Mesenchymal stem cell (in vitro differentiated cells and primary cell): ENCODE measurements at places on chromosomes 5 and 9.

GRCh38 chr9:113616116-113616515 is 152.6 kb downstream of the RGS3 start:
- H3K27me3 ChIP-seq = no peaks in the 10 kb centered on the region
- no peaks in the 10 kb centered on the region for H3K36me3 ChIP-seq
- DNase-seq = no peak

DNA sequence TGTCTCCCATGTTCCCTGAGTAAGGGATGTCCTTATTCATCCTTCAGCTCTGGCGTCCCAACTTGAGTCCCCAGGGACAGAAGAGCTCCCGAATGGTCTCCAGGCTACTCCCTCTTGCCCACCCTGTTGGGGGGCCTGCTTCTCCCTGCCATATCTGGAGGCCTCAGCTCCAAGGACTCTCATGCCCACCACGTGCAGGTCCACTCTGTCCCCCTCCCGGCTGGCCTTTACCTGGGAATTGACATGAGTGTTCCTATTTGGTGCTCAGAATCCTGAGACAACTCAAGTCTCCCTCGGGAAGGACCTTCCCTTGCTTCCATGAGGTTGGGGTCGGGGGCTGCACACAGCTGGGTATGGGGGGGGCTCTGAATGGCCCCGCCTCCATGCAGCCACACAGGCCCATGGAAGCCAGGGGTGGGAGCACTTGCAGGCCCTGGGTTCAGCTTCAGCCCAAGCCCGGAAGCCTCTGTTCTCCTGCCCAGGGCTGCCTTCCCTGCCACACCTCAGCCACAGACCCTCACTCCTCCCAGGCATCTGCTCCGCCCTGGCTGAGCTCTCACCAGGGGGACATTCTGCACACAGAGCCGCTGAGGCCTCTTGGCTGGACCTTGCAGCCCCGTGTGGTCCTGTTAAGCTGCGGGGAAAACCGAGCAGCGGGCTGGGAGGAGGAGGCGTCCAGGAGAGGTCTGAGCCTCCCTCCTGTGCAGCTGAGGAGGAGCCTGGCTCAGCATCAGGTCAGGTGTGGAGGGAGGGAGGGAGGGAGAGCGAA is 121.9 kb downstream of the PHF2 start:
- no peak overlapping the region for H3K4me3 ChIP-seq
- DNase-seq = no peak
- no peaks in the 10 kb centered on the region for H3K4me1 ChIP-seq
- no peaks in the 10 kb centered on the region for H3K36me3 ChIP-seq
- H3K27me3 ChIP-seq = no peaks in the 10 kb centered on the region

DNA sequence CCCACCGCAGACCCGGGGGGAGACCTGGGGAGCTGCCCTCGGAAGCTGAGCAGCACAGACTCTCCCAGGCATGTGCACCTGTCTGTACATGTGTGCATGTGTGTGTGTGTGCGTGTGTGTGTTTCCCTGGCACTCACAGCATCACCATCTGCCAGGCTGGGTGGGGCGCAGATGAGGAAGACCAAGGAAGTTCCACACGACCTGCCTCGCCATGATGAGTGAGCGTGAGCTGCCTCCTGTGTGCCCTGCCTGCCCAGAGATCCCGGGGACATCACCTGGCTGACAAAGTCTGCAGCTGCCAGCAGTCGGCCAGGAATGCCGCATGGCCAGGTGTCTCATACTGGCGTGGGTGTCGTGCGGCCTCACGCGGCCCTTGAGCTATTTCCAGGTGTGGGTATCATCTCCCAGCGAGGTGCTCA is 4.0 kb upstream of the GPSM1 start:
- H3K27me3 ChIP-seq = no peaks in the 10 kb centered on the region
- no peak overlapping the region for H3K4me3 ChIP-seq
- H3K27ac ChIP-seq = no peak overlapping the region

GRCh38 chr5:142360607-142361120 is 35.8 kb upstream of the SPRY4 start:
- no peak overlapping the region for H3K4me3 ChIP-seq
- H3K27ac ChIP-seq = peak overlapping the region; percentile 14
- H3K4me1 ChIP-seq = peaks cover 14% of the 10 kb centered on the region
- no peaks in the 10 kb centered on the region for H3K27me3 ChIP-seq
- peak; percentile 91 for DNase-seq
- no peaks in the 10 kb centered on the region for H3K36me3 ChIP-seq

DNA sequence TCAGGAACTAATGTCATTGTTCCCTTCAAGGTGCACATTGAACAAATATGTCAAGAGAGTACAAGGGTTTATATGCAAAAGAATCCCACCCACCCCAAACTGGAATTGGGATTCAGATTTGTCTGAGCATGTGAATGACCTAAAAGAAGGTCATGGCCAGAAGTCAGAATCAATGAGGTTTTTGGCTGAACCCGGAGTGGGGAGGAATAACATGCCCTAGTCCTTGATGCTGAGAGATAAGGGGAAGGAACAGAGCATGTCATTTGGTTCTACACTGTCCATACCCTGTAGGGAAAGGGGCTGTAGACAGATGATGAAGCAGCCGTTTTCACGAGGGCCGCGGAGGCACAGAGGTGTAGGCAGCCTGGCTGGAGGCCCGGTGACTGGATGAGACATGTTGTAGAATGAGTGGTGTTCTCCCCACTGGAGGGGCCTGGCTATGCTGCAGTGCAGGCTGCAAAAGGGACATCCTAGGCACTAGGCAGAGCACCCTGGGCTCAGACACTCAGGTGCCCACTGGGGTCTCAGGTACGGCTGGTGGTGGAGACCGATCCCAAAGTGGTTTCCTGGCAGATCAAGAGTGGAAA is 65.9 kb downstream of the ZFAND5 start:
- H3K36me3 ChIP-seq = no peaks in the 10 kb centered on the region
- no peak for DNase-seq
- H3K4me1 ChIP-seq = peaks cover 11% of the 10 kb centered on the region
- no peak overlapping the region for H3K27ac ChIP-seq

DNA sequence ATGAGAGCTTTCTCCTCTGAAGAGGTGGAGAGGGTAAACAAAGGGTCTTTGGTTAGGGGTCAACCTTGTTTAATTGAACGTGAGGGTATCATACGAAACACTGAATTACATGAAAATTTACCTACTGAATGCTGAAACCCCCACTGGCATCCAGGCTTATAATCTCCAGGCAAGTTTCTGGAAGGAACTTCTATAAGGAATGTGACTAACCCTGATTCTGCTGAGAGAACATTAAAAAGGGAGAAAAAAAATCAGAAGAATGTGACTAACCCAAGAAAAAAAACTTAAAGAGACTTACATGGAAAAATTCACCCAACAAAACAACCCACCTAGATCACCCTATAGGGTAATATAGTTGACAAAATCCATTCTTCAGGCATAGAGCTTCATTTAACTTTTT is 55.5 kb downstream of the APC start:
- peaks cover 21% of the 10 kb centered on the region for H3K36me3 ChIP-seq
- no peaks in the 10 kb centered on the region for H3K27me3 ChIP-seq
- peak overlapping the region; percentile 43 for H3K27ac ChIP-seq
- H3K4me1 ChIP-seq = no peaks in the 10 kb centered on the region
- H3K4me3 ChIP-seq = no peak overlapping the region

- no peaks in the 10 kb centered on the region for H3K36me3 ChIP-seq
- H3K4me3 ChIP-seq = peak within 1 kb of the TSS; percentile 88
- H3K27ac ChIP-seq = no peak within 1 kb of the TSS
Measured at GRCh38 chr9:105694190-105694847, at the start of gene TMEM38B. TSS of gene TMEM38B (plus strand) at chr9:105694541. CDS start at chr9:105694661, 120 bp downstream.

DNA sequence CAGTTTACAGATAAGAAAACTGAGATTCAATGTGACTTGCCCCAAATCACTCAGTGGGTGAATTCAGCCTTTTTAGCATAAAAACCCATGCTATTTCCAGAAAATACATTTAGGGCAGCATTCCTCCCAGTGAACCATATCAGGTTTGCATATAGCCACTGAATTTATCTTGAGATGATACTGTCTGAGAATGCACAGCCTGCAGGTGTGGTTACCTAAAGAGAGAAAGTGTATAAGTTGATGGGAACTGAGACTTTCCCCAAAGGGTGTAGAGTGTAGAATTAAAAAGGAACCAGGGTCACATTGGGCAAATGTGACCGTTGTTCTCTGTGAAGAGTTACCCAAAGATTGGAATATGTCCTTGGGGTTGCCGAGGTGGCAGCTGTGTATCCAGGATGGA is 100.0 kb upstream of the PIK3R1 start:
- H3K4me3 ChIP-seq = no peak overlapping the region
- DNase-seq = no peak

GRCh38 chr5:31863991-31864411 is 225.1 kb downstream of the PDZD2 start:
- H3K27me3 ChIP-seq = peaks cover 34% of the 10 kb centered on the region
- no peak overlapping the region for H3K27ac ChIP-seq
- no peaks in the 10 kb centered on the region for H3K36me3 ChIP-seq
- no peak for DNase-seq
- no peaks in the 10 kb centered on the region for H3K4me1 ChIP-seq

DNA sequence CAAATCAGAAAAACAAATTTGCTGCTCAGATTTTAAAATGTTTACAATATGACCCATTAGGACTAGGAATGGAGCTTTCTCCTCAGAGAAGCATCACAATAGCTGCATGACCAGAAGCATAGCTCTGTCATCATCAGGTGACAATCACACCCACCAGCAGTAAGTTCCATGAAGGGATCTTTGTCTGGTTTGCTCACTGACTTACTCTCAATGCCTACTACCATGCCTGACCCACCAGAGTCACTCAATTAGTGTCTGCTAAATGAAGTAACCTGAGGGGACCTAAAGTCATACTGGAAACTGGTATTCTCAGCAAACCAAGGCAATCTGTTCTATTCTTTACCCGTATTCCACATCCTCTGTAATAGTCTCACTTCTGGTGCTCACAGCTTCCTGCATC is 7.7 kb downstream of the ERMP1 start:
- H3K36me3 ChIP-seq = peaks cover 20% of the 10 kb centered on the region
- no peaks in the 10 kb centered on the region for H3K4me1 ChIP-seq
- no peak for DNase-seq
- no peak overlapping the region for H3K27ac ChIP-seq

DNA sequence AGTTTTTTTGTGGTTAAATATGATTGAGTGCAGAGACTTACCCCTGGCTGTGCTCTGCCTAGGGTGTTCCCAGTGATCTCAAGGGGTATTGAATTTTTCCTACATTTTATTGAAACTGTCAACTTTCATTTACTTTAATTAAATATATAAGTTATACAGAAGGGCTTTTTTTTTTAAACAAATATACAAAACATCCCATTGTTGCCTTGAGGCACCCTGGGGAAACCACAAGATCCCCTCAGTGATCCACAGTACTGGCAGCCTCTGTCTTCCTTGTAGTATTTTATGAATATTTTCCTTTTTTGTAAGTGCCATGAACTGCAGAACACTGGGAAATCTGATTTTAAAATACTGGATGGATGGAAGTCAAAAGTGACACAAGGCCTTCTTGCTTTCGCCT is 123.7 kb downstream of the TLE1 start:
- peaks cover 11% of the 10 kb centered on the region for H3K4me1 ChIP-seq
- no peak for DNase-seq
- no peaks in the 10 kb centered on the region for H3K27me3 ChIP-seq

DNA sequence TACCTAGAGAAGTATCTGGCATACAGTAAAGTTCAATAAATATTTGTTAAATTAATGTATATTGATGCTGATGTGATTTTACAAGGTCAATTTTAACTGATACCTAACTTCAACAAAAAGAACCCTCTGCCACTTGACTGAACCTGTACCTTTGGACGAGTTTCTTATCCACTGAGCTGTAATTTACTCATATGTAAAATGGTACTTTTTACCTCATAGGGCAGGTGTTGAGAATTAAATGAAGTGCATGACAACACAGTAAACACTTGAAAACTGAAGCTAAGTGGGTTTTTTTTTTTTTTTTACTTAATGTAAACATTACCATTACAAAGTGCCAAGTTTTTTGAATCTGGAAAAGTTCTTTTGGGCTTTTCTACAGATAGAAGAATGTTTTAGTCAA is 15.4 kb downstream of the NIPSNAP3B start:
- no peaks in the 10 kb centered on the region for H3K27me3 ChIP-seq
- H3K4me3 ChIP-seq = no peak overlapping the region
- no peak overlapping the region for H3K27ac ChIP-seq
- peaks cover 40% of the 10 kb centered on the region for H3K36me3 ChIP-seq

GRCh38 chr9:34651321-34651720 is 664 bp upstream of the IL11RA start:
- peak overlapping the region; percentile 82 for H3K4me3 ChIP-seq
- peak; percentile 48 for DNase-seq
- H3K4me1 ChIP-seq = peaks cover 41% of the 10 kb centered on the region

GRCh38 chr9:76162086-76162730 is 232.0 kb downstream of the RFK start:
- no peaks in the 10 kb centered on the region for H3K27me3 ChIP-seq
- peak overlapping the region; percentile 46 for H3K4me3 ChIP-seq
- peaks cover 23% of the 10 kb centered on the region for H3K4me1 ChIP-seq
- H3K36me3 ChIP-seq = peaks cover 7% of the 10 kb centered on the region

DNA sequence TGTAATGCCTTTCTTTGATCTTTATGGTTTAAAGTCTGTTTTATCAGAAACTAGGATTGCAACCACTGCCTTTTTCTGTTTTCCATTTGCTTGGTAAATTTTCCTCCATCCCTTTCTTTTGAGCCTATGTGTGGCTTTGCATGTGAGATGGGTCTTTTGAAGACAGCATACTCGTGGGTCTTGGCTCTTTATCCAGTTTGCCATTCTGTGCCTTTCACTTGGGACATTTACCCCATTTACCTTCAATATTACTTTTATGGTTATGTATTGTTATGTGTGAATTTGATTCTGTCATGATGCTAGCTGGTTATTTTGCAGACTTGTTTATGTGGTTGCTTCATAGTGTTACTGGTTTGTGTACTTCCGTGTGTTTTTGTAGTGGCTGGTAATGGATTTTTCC is 59.2 kb downstream of the YTHDC2 start:
- no peak overlapping the region for H3K4me3 ChIP-seq
- H3K27me3 ChIP-seq = no peaks in the 10 kb centered on the region
- no peak overlapping the region for H3K27ac ChIP-seq
- H3K36me3 ChIP-seq = peaks cover 54% of the 10 kb centered on the region
- peaks cover 5% of the 10 kb centered on the region for H3K4me1 ChIP-seq
- no peak for DNase-seq

- H3K4me3 ChIP-seq = no peak overlapping the region
- no peaks in the 10 kb centered on the region for H3K27me3 ChIP-seq
- no peaks in the 10 kb centered on the region for H3K36me3 ChIP-seq
- no peak for DNase-seq
Measured at GRCh38 chr5:54385994-54386393, 69.5 kb upstream of the HSPB3 start.

GRCh38 chr9:124595743-124596142 is 88.5 kb upstream of the NR5A1 start:
- DNase-seq = peak; percentile 72
- no peak overlapping the region for H3K4me3 ChIP-seq
- no peaks in the 10 kb centered on the region for H3K27me3 ChIP-seq
- H3K36me3 ChIP-seq = no peaks in the 10 kb centered on the region
- H3K4me1 ChIP-seq = peaks cover 1% of the 10 kb centered on the region
- no peak overlapping the region for H3K27ac ChIP-seq

- peaks cover 8% of the 10 kb centered on the region for H3K4me1 ChIP-seq
- DNase-seq = no peak
- H3K36me3 ChIP-seq = no peaks in the 10 kb centered on the region
- H3K27me3 ChIP-seq = no peaks in the 10 kb centered on the region
Measured at GRCh38 chr5:68545636-68546295, 330.2 kb downstream of the PIK3R1 start.

- no peak overlapping the region for H3K27ac ChIP-seq
- no peak for DNase-seq
- no peaks in the 10 kb centered on the region for H3K27me3 ChIP-seq
- no peak overlapping the region for H3K4me3 ChIP-seq
- H3K4me1 ChIP-seq = no peaks in the 10 kb centered on the region
Measured at GRCh38 chr5:150326707-150327106, 24.0 kb upstream of the ARSI start.

- H3K4me1 ChIP-seq = no peaks in the 10 kb centered on the region
- no peaks in the 10 kb centered on the region for H3K36me3 ChIP-seq
- H3K27me3 ChIP-seq = peaks cover 26% of the 10 kb centered on the region
- DNase-seq = no peak
- H3K27ac ChIP-seq = no peak overlapping the region
Measured at GRCh38 chr9:93036887-93037475, 21.5 kb upstream of the SUSD3 start.
